Activated T-cell treated with anti-CD3 and anti-CD28 coated beads, Interleukin-2, amount 50 U/mL, for 72 hours (primary cell): ENCODE measurements at places on chromosomes 6 and 20.

- no peak for DNase-seq
Measured at GRCh38 chr20:22861990-22862389, 173.1 kb upstream of the SSTR4 start.

DNA sequence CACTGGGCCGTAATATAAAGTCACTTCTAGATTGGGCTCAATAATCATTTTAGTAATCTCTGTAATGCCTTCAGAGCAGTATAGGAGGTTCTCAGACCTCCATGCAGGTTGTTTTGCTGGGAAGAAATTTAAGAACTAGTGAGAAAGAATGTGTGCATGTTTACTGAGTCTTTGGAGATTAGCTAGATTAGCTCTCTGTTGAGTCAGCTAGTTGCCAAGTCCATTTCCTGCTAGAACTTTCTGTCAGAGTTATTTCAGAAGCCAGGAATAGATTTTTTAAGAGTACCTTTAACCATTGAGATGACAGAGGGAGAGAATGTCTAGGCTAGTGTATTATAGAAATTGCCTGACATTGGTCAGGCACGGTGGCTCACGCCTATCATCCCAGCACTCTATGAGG is 33.3 kb downstream of the ORC3 start:
- DNase-seq = no peak

- no peak for DNase-seq
Measured at GRCh38 chr6:56888687-56889086, 66.2 kb upstream of the BEND6 start.

DNA sequence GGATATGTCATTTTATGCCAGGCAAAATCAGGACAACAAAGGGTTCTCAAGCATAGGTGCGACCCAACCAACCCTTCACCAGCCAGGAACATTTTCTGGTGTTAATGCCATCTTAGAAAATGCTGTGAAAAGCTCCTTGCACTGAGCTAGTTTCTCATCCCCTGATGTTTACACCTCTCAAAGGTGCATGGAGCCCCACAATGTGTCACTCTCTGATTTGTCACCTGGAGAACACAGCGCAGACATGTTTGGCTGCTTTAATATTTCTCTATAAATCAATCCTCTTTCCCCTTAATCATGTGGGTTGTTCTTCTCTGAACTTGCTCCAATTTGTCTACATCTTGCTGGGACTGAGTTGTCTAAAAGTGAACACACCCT is 244.3 kb downstream of the TSHZ2 start:
- no peak for DNase-seq

GRCh38 chr6:151702851-151703658 is 104.4 kb upstream of the ESR1 start:
- DNase-seq = no peak

DNA sequence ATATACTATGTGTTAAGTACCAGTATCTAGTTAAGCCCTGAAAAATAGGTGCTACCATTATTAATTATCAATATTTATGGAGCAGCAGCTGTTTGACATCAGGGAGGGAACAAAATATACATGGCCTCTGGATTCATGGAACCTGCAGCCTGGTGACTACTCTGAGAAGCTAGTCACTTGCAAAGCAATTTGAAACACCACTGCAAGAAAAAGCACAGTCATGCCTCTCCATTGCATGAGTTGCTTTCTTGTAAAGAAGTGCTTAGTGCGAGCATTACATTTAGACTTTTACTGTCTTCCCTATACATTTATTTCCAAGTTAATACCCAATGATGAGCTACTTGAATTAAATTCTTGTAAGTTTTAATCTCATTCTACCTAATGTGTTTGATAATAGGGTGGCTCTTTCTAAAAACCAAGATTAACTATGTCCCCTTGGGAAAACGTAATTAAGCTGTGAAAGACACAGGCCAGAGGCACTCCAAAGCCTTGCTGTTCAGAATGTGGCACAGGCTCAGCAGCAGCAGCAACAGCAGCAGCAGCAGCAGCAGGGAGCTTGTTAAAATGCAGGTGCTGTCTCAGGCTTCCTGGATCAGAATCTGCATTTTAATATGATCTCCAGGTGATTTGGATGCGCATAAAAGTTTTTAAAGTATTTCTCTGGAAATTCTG is 83.6 kb downstream of the PFDN4 start:
- no peak for DNase-seq

- DNase-seq = no peak
Measured at GRCh38 chr20:33790566-33790965, 20.6 kb upstream of the CHMP4B start.

- DNase-seq = no peak
Measured at GRCh38 chr6:56046576-56046975, 171.2 kb upstream of the BMP5 start.

DNA sequence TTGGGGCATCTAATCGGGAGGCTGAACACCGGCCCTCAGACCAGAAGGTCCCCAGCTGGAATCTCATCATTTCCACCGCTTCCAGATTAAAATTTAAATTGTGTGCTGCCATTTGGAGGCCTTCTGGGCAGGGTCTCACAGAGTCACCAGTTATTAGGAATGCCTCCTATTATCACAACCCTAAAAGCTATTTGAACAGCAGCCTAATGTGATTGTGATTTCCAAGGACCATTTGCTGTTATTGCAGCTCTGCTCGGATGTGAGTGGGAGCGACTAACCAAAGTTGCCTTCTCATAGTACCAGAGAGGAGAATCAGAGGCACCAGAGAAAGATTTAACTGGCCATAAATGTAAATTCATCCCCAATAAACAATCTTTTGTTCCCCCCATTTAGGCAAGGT is 277.3 kb downstream of the RNF144B start:
- no peak for DNase-seq

DNA sequence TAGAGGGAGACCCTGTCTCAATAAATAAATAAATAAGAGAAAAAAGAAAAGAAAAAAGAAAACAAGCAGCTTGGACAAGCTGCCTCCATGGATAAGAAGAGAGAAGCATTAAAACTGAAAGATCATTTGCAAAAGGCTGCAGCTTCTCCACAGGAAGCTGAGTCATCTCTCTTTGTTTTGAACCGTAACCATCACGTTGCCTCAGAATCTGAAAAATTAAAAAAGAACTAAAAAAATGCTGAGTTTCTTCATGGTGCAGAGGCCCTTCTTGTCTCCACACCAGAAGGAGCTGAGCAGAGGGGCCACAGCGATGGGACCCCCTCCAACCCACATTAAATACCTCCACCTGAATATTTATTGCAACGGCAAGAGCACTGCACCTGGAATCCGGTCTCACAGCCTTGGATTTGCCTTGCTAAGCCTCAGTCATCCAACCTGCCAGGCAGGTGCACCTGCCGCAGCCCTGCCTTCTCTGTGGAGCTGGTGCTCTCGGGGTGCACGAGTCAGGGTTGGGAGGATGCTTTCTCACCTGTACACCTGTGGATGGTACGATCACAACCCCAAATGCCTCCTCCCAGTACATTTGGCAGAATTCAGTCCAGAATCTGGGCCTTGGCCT is 28.1 kb downstream of the TOX2 start:
- DNase-seq = peak; percentile 13

DNA sequence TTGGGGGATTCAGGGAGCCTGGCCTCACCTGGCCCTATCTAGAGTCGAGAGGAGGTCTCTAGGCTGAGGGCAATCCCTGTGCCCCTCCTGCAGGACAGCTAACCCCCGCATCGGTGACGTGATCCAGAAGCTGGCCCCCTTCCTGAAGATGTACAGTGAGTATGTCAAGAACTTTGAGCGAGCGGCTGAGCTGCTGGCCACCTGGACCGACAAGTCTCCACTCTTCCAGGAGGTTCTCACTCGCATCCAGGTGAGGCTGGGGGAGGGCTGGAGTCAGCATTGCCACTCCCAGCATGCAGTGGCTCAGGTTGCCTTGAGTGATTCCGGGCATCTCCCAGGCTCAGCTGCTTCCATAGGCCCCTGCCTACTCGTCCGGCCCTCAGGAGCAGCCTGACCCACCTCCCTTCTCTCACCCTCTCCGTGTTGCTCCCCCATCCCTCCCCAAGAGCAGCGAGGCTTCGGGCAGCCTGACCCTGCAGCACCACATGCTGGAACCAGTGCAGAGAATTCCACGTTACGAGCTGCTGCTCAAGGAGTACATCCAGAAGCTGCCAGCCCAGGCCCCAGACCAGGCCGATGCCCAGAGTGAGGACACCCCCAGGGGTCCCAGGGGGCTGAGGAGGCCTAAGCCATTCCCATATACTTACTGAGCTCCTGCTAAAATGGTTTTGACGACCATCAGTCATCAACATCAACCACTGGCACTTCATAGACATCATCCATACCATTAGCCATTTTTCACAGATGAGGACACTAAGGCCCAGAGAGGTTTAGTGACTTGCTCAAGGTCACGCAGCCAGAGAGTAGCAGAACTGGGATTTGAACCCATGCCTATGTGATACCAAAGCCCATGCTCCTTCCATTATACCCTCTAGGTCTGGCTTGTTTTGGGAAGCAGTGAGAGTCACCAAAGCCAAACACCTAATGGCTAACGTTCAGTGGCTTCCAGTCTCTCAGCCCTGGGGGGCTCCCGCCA is 8.3 kb downstream of the FGD2 start:
- no peak for DNase-seq

- no peak for DNase-seq
Measured at GRCh38 chr6:4848382-4849068, 72.3 kb downstream of the CDYL start.

GRCh38 chr6:46015119-46015968 is at the start of gene CLIC5:
Gene CLIC5, minus strand, starts transcription at chr6:46015860. Its CDS starts 318 bp downstream, at chr6:46015542.
- DNase-seq = peak; percentile 51

- no peak for DNase-seq
Measured at GRCh38 chr6:87494761-87495422, 22.1 kb downstream of the SLC35A1 start.

DNA sequence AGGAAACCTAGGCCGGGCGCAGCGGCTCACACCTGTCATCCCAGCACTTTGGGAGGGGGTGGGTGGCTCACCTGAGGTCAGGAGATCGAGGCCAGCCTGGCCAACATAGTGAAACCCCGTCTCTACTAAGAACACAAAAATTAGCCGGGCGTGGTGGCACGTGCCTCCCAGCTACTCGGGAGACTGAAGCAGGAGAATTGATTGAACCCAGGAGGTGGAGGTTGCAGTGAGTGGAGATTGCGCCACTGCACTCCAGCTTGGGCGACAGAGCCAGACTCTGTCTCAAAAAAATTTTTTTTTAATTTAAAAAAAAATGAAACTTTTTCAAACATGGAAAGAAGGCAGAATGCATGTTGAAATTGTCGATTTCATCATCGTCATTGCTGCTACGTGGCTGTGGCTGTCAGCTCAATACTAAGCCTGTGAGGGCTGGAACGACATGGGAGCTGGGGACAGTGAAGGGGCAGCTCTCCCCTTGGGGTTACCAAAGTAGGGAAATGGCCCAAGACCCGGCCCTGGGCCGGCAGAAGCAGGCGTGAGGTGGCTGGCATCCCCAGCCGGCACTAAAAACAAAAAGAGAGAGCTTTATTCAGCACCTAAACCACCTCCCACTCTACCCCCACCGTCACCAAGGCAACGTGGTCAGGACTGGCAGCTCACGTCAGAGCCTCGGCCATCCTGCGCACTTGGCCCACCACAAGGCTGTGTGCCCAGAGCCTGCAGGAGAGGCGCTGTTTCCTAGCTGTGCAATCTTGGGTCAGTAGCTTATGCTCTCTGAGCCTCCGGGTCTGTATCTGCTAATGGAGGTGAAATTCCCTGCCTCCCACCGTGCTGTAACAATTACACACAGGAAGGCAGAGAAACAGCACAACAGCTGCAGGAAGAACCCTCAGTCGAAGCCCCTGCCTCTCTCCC is 30.8 kb downstream of the AGPAT4 start:
- peak; percentile 56 for DNase-seq

DNA sequence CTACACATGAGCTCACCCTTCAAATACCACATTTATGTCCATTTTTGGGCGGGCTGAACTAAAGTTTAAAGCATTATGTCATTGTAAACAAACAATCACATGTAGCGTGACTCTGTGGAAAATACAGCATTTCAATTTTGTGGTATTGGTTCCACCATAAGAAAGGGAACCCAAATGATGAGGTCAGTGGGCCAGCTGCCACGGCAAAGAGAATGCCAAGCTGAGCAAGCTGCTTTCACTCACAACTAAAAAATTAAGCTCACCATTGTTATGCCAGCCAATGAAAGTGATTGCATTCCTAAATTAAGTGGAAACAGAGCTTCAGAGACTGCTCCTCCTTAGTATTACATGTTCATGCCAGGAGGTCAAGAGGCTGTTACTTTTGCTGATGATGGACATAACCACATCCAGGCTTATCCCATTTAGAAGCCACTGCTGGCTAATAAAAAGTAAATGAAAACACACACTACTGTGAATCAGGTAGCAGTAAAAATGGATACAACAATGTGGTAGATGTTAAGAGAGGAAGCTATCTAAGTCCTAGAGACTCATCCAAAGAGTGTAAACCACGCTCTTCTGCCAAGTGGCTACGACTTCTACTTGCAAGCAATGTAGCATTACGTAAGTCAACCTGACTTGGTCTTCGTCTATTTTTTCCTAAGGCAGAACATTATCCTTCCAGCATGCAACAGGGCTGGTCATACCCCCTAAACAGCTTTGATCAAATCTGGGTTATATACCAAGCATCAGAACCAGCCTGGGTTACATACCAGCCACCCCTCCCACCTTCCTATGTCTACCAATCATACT is 164.8 kb downstream of the BACH2 start:
- DNase-seq = no peak

GRCh38 chr20:50290808-50291207 is 100.2 kb downstream of the CEBPB start:
- DNase-seq = no peak

DNA sequence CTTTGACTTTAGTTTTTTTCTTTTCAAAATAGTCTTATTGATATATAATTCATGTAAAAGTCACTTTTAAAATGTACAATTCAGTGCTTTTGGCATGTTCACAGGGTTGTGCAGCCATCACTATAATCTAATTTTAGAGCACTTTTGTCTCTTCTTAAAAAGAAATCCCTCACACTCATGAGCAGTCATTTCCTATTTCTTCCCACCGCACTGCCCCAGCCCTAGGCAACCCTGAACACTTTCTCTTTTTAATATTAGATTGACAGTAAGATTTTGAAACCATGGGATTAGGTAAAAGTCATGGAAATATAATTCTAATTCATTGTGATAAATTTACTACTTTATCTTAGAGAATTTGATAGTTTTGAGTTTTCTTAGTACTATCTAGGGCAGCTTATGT is 309.4 kb downstream of the UTRN start:
- DNase-seq = no peak
